Stimulated activated CD8-positive, alpha-beta memory T cell treated with anti-CD3 and anti-CD28 coated beads, Interleukin-7, amount 100 ng/mL, for 1 hour (primary cell): ENCODE measurements at places on chromosomes 6 and 20.

DNA sequence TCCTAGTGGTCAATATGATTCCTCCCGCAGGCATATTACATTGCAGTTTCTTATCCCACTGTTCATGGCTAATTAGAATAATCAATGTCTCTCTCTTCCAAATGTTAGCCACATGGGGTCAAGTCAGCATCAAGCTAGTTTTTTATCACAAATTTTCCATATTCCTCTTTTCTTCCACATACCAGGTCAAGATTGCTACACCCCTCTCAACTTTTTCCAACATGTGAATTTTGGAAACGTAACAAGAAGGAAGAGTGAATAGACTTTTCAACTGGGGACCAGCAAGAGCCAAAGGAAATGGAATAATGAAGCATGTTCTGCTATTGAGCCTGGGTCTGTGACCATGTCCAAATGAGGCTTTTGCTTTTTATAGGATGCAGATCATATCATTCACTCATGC, 65.1 kb downstream of the SOD2 start:
- DNase-seq, result no peak

- no peak for DNase-seq
Observed at GRCh38 chr6:13694562-13694961, 17.1 kb downstream of the RANBP9 start.

DNA sequence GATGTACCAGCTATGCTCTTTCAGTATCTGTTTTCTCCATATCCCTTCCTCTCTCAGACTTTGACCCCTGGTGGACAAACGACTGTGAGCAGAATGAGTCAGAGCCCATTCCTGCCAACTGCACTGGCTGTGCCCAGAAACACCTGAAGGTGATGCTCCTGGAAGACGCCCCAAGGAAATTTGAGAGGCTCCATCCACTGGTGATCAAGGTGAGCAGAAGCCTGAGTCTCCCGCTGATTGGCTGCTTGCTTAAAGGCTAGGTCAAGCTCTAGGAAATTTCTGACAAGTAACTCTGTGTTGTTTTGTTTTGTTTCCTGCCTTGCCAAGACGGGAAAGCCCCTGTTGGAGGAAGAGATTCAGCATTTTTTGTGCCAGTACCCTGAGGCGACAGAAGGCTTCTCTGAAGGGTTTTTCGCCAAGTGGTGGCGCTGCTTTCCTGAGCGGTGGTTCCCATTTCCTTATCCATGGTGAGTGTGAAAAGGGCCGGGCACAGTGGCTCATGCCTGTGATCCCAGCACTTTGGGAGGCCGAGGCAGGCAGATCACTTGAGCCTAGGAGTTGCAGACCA, 28.6 kb downstream of the C6orf89 start:
- DNase-seq, result no peak

GRCh38 chr6:44969446-44970185, 358.5 kb upstream of the RUNX2 start:
- no peak for DNase-seq

- DNase-seq, result no peak
Observed at GRCh38 chr6:13404228-13404891, 76.0 kb upstream of the TBC1D7 start.

GRCh38 chr20:40655451-40655850, 33.6 kb downstream of the MAFB start:
- no peak for DNase-seq

- no peak for DNase-seq
Observed at GRCh38 chr6:159842035-159842434, 42.0 kb downstream of the PNLDC1 start.

DNA sequence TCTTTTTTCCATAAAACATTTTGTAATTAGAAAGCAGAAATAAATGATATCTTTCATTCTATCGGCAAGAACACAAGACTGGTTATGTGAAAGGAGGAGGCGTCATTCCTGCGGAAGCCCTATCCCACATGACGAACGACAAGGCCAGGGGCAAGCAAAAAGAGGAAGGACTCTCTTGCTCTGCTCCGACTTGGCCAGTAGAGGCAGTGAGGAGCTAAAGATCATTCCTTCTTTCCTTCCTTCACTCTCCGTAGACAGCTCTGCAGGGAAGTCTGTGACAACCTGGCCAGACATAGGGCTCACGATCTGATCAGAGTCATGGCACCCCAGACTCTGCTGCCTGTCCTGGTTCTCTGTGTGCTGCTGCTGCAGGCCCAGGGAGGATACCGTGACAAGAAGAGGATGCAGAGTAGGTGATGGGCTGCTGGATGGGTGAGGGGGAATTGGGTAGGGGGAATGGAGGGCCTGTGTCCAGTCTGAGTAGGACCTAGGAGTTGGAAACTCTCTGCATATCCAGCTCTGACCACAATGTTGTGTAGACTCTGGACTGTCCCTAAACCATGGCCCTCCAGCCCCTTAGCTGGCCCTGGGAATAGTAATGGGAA, at the start of gene WFDC10A:
Gene WFDC10A (plus strand): TSS at position 244 of the 605 bp plus-strand sequence. CDS start 75 bp downstream, at position 319.
- DNase-seq, result no peak

DNA sequence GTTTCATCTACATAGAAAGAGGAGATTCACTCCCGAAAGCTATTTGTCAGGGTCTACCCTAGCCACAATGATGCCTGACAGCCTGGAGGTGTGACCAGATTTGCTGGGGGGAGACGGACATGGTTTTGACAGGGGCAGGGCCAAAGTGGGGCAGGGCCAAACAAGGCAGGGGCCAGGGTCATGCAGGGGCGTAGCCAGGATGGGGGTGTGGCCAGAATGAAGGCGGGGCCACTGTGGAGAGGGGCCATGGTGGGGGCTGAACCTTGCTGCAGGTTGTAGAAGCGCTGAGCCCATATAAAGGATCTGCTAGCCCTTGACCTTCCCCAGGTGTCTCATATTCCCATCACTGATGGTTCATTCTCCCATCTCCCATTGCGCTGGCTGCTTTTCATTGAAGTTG, 184.1 kb upstream of the SULF2 start:
- DNase-seq, result no peak

- DNase-seq, result peak; percentile 88
Observed at GRCh38 chr6:116279232-116280160, at the start of gene TSPYL1. TSPYL1 (minus strand) TSS chr6:116279930; CDS start chr6:116279830, 100 bp downstream.

DNA sequence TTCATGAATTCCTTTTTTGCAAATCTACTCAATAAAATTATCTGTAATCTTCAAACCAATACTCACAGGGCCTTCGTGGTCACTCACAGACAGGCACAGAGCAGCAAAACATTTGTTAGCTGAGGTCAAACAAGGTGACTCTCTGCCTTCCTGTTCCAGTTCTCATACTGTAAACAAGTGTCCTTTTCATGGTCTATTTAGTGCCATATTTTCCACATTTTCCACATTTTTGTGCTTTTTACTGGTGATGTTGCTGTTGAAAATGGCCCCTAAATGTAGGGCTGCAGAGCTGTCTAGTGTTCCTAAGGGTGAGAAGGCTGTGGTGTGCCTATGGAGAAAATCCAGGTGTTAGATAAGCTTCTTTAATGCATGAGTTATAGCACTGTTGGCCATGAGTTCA, 133.1 kb upstream of the COL21A1 start:
- no peak for DNase-seq

GRCh38 chr6:118710616-118711015, 59.2 kb upstream of the CEP85L start:
- no peak for DNase-seq

DNA sequence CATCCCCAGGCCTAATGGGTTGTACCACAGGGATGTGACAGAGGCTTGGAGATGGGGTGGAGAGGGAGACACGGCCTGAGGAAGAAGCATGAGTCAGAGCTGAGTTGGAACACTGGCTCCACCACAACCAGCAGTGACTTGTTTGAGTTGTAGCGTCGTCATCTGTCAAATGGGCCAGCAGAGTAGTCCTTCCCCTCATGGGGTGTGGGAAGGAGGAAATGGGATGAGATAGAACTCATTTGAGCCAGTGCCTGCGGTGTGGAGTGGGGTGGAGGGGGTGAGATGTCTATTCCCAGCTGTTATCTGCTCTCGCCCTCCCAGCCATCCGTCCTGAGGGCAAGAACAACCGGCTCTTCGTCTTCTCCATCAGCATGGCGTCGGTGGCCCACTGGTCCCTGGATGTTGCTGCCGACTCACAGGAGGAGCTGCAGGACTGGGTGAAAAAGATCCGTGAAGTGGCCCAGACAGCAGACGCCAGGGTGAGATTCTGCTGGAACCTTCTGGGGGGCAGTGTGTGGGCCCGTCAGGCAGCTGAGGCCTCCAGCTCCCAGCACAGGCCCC, 32.5 kb downstream of the PLCG1 start:
- no peak for DNase-seq

DNA sequence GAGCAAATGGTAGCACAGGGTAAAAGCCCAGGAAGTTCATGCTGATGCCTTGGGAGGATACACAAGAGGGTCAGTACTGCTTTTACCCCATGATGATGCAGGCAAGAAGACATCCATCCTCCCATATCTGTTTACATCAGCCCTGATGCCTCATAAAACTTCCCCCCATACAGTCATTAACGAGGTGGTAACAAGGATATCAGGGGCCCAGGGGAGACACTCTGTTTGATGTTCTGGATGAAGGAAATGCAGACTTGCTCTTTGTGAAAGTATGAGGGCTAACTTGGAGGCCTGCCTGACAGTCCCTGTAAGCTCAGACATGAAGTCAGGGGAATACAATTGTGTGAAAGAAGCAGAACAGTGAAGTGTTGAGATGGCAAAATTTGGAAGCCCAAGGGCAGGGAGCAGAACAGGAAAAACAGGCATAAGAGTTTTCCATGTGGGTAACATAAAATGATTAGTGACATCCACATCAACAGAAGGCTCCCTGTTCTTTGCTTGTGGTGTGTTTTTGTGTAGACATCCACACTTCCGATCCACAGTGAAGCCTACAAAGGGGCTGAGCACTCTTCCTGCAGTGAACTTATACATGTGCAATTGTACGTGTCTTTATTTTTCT, 813.4 kb downstream of the MAFB start:
- no peak for DNase-seq

- DNase-seq, result no peak
Observed at GRCh38 chr6:87600576-87600975, 10.6 kb downstream of the ORC3 start.

DNA sequence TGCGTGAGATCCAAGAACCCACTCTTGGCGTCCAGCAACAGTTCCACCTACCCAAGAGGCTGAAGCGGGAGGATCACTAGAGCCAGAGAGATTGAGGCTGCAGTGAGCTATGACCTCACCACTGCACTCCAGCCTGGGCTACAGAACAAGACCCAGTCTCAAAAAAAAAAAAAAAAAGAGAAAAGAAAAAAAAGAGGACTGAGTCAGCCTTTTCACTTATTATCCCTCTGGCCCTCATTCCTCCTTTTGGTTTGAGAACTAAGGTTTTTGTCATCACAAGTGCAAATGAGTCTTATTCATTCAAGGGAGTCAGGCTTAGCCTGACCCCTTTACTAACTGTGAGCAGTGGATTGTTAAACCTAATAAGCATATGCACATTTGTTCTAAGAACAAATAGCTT, 37.9 kb upstream of the JARID2 start:
- DNase-seq, result no peak

GRCh38 chr6:12186528-12186927, 103.6 kb upstream of the EDN1 start:
- no peak for DNase-seq

DNA sequence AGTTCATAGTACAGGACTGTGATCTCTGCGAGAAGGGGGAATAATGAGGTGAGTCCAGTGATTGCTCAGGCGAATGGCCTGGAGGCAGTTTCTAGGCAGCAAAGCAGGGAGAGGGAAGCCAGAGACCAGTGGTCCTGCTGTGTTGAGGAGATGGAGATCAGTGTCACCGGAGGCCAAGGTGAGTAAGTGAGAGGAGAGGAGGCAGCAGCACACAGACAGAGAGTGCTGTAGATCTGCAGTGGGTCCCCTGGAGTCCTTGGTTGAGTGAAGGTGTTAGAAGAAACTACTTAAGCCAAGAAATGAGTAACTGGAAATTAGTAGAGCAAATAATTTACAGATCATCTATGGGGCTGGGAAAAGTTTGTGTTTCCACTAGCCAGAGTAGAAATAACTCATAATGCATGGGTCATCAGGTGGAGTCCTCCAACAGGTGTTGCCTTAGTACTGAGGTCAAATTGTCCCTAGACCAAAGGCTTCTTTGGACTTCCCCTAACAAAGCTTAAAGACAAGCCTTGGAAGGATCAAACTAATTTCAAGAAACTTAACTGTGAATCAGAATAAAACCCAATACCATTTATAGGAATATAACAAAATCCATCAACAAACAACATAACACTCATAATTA, 13.6 kb downstream of the HEBP2 start:
- DNase-seq, result no peak

DNA sequence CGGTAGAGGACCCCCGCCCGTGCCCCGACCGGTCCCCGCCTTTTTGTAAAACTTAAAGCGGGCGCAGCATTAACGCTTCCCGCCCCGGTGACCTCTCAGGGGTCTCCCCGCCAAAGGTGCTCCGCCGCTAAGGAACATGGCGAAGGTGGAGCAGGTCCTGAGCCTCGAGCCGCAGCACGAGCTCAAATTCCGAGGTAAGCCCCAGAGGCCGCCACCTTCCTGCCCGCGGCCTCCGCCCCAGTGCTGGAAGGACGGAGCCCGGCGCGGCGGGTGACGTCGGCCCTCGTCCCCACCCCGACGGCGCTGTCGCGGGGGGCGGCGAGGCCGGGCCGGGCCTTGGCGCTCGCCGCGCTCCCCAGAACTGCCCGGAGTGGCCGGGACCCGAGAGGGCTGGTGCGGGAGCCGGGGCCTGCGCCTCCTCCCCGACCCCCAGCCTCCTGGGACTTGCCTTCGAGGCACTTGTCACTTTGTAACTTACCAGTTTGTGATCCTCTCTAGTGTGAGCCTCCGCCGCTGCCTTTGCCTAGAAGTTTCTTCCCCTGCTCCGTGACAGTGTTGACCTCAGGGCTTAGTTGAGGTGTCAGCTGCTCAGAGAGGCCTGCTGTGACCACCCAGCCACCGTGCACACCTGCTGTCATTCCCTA, 417 bp downstream of the VAPB start:
- no peak for DNase-seq

GRCh38 chr6:84588697-84589080, 175.7 kb downstream of the TBX18 start:
- no peak for DNase-seq

DNA sequence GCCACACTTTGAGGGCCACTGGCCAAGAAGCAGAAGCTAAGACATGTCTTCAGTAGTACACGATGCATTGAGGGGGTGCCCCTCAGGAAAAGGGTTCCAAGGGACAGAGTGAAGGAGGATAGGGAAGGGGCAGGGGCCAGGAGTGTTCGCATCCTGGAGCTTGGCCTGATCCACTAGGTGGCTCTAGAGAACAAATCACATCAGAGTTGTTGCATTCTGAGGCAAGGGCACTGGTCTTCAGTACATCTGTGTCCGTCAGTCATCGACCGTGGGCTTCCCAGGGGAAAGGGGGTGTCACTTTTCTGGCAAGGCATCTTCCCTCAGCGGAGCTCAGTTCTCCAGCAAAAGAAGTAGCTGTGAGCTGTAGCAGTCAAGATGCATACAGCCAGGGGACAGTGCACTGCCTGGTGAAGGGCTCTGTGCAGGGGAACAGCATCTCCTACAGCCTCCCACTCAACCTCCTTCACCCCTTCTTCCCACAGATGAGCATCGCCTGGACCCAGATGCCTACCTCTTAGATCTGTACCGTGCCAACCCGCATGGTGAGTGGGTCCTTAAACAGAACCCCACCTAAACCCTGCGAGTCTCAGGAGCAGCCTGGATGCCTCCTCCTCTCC, 47.8 kb downstream of the ARHGAP40 start:
- no peak for DNase-seq
